Occipital lobe (tissue), 3 donors: ENCODE measurements at places on chromosomes 4 and X.

DNA sequence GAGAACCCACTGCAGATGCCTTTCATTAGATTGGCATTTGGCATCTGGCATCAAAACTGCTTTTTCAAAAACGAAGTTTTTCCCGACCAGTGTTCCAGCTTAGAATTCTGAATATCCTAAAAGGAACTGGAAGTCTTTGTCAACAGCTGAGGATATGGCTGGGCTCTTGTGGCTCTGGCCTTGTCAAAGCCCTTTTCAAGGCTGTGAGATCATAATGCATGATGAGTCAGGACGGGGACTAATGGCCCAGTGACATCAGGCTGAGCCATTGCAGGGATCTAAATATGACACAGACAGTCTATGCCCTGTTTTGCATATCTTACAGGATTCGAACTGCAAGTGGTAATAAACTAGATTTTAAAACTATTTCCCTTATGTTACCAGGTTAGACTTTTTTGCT lies 306.4 kb downstream of the PTTG2 start:
- peak; percentile 18 for DNase-seq

GRCh38 chr4:110900213-110900769 lies 277.4 kb upstream of the PITX2 start:
- no peak for DNase-seq

- DNase-seq, result no peak
Observed at GRCh38 chr4:24794916-24795665, at the start of gene SOD3. TSS of gene SOD3 (plus strand) at chr4:24795573. CDS start at chr4:24799522, 3,949 bp downstream.

GRCh38 chr4:106039796-106040195 lies 144.5 kb downstream of the NPNT start:
- DNase-seq, result no peak

- no peak for DNase-seq
Observed at GRCh38 chr4:1053080-1053661, 41.7 kb downstream of the FGFRL1 start.

GRCh38 chr4:167031534-167032156 lies 202.6 kb downstream of the SPOCK3 start:
- DNase-seq, result no peak

DNA sequence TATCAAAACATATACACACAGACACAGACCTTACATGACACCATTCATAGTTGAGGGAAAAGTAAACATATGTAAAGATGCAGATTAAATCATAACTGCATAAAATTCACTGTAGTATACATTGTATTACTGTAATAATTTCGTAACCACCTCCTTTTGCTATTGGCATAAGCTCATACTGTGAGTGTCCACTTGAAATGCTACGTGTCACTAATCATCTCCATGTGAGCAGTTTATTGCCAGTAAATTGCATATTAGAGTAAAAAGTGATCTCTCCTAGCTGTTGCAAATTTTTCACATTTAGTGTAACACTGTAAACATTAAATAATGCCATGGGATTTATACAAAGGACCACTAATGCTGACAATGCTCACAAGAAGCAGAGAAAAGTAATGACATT lies 256.7 kb upstream of the GNPDA2 start:
- DNase-seq, result no peak

DNA sequence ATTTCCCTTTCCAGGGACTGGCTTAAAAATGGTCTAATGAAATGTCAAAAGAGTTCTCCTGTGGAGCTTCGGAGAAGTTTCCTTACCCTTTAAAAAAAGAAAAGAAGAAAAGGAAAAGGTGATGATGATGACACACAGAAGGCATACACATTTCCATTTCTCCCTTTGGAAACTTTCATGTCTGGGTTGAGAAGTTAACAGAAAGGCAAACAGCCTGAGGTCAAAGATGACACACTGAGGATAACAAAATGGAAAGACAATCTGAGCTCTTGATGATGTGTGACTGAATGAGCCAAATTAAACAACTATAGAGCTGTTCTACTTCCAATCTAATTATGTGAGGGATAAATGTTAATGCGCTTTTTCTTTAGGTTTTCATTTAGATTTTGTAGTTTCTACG lies 32.2 kb downstream of the NFXL1 start:
- no peak for DNase-seq

GRCh38 chr4:103429283-103429682 lies 231.1 kb upstream of the CENPE start:
- DNase-seq, result no peak

DNA sequence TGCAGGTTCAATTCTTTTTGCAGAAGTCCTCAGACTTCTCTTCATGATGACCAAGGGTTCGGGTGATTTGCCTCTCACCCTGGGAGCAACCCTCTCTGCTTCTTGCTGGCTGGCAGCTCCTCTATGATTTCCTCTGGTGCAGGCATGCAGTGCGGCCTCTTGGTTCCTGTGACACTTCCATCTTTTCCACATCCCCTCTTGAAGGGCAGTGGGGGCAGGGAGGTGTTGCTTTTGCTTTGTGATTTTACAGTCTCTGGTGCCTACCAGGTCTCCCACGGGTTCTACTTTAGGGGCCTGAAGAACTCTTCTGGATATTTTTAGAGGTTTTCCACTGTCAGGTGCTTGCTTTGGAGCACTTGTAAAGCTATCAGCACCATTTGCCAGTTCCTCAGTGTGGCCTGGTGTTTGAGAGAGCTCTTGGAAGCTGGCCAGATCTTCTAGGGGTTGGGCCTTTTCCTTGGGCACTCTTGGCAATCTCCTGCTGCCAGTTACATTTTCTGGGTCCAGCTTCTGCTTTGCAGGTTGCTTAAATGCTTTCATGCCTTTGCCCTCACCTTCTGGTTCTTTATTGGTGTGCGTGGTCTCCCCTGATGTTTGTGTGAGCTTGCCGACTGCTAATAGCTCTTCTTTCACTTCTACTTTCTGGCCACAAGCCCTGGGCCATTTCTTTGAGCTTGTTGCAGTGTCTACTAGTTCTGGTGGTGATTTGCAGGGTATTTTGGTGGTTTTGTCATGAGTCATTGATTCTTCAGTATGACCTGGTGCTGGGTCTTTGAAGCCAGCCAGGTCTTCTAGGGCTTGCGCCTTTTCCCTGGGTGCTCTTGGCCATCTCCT lies 11.5 kb upstream of the CHST7 start:
- DNase-seq, result no peak

DNA sequence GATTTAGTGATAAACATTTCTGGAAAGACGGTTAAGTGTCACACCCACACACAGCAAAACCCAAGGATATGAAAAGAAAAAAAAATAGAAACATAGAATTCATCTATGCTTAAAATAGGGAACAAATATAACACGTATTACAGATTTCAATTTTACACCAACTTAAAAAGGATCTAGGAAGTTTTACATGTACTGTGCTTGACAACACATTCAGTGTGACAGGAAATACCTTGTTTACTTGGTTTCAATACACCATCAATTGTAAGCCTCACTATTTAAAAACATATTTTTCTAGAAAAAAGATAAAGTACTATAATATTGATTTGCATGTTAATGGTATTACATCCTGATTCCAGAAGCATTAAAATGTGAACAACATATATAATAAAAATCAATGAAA lies 77.0 kb upstream of the SPRY1 start:
- DNase-seq, result no peak

DNA sequence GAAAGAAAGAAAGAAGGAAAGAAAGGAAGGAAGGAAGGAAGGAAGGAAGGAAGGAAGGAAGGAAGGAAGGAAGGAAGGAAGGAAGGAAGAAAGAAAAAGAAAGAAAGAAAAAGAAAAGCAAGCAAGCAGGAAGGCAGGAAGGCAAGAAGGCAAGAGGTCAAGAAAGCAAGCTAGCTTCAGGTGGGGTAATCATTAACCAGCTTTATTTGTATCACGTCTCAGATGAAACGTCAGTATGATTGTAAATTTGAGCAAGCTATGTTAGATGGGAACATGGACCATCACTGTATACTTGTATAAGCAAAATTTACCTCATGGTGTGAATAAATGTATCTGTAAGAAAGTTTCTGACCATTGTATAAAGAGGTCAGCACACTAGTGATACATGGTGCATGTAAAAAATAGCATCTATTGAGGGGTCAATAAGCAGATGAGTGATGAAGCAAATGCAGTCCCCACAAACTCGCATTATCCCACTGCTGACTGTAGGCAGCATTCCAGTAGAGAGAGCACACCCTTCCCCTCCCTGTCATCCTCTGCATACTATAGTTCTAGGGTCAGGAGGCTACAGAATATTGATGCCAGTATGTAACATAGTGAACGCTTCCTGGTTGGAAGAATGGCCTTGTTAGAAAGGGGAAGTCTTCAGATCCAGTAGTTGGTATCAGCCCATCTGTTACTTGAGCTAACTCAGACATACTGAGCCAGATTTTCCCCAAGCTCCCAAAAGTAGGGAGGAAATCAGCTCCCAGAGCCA lies 16.5 kb upstream of the KLHL34 start:
- DNase-seq, result no peak

GRCh38 chr4:110515676-110516075 lies 39.7 kb downstream of the ENPEP start:
- no peak for DNase-seq

GRCh38 chr4:11774346-11774745 lies 345.7 kb upstream of the HS3ST1 start:
- no peak for DNase-seq

DNA sequence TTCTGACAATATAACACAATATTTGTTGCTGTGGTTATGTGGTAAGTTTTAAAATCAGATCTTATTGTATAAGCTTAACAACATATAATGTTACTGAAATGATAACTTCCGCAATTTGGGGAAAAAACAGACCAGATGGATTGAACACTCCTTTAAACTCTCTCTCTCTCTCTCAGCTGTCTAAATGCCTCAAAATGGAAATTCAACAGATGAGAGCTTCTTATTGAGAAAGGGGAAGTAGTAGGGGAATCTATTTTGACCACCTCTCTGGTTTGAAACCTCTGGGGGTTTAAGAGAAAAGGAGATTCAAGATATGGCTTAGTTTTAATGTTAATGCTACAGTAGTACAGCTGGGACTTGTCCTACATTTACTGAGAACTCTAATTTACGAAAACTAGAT lies 40.3 kb downstream of the DMD start:
- DNase-seq, result no peak

DNA sequence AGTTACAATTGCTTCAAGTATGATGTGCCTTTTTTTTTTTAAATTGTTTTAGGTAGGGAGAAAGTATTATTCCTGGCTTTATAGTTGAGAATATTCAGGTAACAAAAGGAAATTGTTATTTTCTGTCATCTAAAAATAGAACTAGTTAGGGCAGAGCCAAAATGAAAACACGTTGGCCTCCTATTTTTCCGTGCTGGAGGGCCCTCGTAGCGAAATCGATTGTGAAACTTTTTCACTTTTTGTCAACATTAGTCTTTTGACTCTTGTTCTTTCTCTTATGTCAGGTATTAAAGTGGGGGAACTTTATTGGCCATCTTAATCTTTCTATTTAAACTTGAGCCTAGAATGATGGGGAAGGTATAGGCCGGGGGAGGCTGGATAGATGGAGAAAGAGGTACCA lies 104.9 kb downstream of the ARHGAP10 start:
- no peak for DNase-seq

GRCh38 chrX:38458071-38458470 lies 103.3 kb upstream of the TSPAN7 start:
- DNase-seq, result no peak

GRCh38 chrX:23952984-23953907 lies 45.4 kb downstream of the CXorf58 start:
- no peak for DNase-seq

GRCh38 chr4:56684320-56685050 lies 3.4 kb upstream of the HOPX start:
- no peak for DNase-seq

DNA sequence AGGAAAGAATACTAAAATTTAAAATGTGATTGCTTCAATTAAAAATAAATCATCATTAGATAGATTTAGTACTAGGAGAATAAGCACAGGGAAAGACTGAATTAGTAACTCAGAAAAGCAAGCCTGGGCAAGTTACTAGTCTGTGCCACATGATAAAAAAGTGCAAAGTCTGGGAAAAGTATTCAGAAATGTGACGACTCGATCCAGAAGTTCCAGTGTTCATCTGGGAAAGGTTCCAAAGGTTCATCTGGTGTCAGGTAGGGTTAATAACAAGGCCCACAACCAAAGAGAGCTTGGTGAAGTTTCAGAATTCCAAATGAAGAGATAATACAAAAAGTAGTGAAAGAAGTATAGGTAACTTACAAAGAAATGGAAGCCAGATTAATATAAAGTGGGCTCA lies 78.3 kb upstream of the ARSJ start:
- DNase-seq, result no peak

DNA sequence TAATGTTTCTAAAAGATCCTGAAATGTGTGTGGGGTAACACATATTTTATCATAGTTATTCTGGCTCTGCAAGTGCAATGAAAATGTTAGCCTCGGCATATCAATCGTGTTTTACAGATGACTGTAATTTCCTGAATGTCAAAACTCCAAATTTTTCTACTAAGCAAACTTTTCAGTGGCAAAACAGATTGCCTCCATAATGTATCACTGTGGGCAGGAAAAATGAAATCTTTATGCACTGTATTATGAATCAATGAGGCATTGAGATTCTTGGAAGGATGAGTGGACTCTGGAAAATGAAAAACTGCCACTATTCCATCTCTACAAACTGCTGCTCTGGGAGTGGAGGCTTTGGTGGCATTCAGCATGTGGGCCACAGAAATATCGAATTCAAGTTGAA lies 160.1 kb upstream of the MBNL3 start:
- DNase-seq, result no peak

DNA sequence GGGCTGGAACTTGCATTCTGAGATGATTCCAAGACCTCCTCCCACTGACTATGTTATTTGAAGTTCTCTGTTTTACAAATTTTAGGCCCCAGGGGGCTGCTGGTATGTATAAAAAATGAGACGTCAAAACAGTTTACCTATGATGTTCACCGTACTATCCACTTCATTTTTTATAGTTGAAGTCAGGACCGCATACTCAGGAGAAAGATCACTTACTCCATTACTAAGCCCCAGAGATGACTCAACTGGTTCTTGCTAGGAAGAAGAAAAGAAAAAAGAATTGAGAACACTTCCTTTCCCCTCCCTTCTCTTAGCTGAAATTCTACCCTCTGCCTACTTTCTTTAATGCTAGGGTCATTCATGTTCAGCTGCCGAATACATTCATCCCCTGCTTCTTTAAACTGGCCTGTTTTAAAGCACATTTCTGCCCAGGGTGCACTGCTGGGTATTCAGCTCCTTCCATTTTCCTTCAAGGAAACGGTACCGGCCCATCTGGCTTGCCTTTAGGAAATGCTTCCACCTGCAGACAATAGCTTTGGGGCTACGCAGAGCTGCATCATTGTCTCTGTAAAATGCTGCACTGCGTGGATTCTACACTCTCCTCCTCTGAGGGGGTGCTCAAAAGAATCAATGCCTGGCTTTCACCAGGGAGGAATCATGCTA lies 66.2 kb downstream of the IRF2 start:
- no peak for DNase-seq

DNA sequence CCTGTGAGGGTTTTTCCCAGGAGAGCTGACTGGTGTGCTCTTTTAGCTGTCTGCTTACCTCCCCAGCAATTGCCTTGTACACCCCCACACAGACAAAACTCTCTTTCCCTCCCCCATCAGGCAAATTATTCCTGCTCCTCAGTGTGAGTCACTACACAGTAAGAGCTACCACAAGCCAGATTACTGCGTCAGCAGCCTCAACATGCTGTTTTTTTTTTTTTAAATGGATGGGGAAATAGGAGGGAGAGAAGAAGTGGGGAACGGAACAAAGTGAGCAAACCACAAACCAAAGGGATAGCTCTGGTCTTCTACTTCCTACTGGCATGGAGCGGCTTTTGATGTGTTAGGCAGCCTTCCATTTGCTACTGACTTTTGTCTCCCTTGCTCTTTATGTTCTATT lies 107.5 kb upstream of the ACSL4 start:
- DNase-seq, result peak; percentile 3
